Adrenal gland (tissue), 19 donors: ENCODE measurements at places on chromosomes 16 and 17. TPM values are rescaled to one million over a fixed set of nuclear protein-coding genes. Genes with fewer than 3 reads are reported as not detected.

- no peak for DNase-seq
These were observed 835.6 kb upstream of the RBFOX1 start for GRCh38 chr16:6496996-6497395.

DNA sequence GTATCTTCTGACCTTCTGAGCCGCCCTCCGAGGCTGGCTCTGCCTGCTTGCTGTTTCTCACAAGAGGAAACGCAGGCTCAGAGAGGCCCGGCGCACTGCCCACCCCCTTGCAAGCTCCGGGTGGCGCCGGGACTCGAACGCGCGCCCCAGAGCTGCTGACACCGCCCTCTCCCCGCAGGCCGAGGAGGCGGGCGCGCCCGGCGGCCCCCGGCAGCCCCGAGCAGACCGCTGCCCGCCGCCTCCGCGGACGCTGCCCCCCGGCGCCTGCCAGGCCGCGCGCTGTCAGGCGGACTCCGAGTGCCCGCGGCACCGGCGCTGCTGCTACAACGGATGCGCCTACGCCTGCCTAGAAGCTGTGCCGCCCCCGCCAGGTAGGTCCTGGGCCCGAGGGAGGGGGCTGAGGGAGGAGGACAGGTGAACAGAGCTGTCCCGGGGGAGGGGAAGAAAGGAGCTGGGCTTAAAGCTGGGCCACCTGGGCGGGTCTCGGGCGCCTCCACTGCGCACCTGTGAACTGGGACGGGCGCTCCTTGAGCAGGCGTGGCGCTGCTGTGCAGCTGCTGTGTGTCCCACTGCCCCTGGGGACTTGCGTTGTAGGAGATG is 18.2 kb downstream of the WFDC1 start:
- DNase-seq = no peak

FA2H gene
- 0.20 TPM for total RNA-seq

TBC1D3G gene
- not detected for total RNA-seq
